ENCODE measurements at places on chromosomes 1 and 21.
A peak's percentile ranks its signal among the peaks of the same experiment; 100 is the strongest.

GRCh38 chr1:188433425-188433824, 1604.7 kb downstream of the PLA2G4A start:
- DNase-seq: no peak

DNA sequence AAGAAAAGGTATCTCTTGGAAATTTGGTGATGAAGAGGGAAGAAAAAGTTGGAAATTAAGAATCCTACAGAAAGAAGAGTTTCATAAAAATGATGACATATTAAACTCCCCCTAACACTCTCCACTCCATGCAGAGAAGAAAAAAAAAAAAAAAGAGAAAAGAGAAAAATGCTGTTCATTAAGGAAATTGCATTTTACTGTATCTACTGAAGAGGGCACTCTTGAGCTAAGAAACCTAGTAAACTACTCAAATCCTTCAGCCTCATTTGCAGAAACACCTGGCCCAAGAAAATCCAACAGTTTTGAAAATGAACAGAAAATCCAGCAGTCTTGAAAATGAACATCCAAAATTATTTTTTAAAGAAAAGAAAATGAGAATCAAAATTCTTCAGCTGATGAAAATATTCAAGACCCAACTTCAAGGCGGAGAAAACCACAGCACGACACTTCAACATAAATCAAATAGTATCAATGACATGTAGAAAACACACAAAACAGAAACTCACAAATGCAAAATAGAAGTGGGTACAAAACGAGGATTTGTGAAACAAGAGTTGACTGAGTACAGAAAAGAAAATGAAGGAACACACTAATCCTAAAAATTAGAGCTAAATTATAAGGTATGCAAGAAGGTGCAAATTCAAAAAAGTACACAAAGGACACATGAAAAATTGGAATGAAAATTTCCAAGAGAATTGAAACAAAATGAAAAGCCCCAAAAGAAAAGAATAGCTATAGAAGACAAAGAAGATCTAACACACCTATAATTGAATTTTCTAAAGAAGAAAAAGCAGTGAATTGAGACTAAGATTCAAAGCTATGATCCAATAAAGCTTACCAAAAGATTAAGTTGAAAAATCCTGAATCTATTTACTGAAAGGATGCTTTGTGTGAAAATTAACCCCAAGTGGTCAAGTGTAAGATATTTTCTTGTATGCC, 73.2 kb upstream of the DNAJC6 start:
- peak; percentile 25 for DNase-seq

DNA sequence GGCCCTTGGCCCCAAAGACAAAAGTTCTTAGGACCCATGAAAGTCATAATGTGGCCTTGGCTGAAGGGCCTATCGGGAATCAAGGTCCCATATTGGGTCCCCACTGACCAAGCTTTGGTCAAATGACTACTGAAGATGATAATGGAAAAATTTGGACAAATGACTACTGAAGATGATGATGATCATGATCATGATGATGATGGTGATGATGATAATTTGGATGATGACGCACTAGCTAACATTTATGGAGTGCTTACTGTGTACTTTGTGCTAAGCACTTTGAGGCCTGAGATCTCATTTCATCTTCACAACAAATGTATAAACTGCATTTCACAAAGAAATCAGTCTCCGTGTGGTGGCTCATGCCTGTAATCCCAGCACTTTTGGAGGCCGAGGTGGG, 39.4 kb downstream of the EIF2D start:
- DNase-seq: no peak

- DNase-seq: no peak
Observed at GRCh38 chr1:87170157-87170556, 158.5 kb upstream of the LMO4 start.

DNA sequence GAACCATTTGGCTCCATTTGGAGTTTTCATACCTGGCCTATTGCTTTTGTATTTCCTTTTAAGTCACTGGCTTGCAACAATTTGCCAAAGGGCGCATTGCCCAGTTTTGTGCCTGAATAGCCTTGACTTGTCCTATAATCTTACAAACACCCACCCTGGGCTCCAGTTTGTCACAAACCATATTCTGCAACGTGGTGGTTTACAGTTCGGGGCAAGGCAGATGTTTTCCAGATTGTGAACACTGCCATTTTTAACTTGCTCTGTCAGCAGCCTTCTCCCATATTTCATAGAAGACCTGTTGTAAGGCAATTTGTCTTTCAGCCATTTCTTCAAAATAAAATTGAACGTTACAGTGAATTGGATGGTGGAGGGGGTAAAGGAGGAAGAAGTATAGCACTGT, 53.2 kb upstream of the UBE2U start:
- no peak for DNase-seq

GRCh38 chr1:36606641-36607262, 124.0 kb upstream of the CSF3R start:
- no peak for DNase-seq

GRCh38 chr1:6385488-6386191, 7.9 kb downstream of the ACOT7 start:
- no peak for DNase-seq

- no peak for DNase-seq
Observed at GRCh38 chr1:240189386-240189989, 97.8 kb downstream of the FMN2 start.

DNA sequence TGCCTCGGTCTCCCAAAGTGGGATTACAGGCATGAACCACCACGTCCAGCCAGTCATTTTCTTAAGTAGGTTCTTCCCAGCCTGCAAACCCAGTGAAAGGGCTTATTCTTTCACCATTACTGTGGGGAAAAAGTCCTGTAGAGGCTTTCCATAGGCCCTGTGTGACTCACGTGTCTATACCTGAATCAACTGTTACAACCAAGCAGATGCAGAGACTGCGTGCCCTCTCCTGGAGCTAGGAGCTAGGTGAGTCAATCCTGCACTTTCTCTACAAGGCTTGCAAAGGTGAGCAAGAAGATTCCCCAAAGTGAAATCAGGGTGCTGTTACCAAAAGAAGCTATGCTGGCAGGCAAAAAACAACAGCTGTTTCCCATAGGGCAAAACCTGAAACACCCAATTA, 13.8 kb upstream of the MPZL1 start:
- DNase-seq: no peak
